Activated T-helper 1 cell treated with Interleukin-2 at 50 U/mL for 16 hours (primary cell): ENCODE measurements at places on chromosomes 11 and 22.
A peak's percentile ranks its signal among the peaks of the same experiment; 100 is the strongest.

DNA sequence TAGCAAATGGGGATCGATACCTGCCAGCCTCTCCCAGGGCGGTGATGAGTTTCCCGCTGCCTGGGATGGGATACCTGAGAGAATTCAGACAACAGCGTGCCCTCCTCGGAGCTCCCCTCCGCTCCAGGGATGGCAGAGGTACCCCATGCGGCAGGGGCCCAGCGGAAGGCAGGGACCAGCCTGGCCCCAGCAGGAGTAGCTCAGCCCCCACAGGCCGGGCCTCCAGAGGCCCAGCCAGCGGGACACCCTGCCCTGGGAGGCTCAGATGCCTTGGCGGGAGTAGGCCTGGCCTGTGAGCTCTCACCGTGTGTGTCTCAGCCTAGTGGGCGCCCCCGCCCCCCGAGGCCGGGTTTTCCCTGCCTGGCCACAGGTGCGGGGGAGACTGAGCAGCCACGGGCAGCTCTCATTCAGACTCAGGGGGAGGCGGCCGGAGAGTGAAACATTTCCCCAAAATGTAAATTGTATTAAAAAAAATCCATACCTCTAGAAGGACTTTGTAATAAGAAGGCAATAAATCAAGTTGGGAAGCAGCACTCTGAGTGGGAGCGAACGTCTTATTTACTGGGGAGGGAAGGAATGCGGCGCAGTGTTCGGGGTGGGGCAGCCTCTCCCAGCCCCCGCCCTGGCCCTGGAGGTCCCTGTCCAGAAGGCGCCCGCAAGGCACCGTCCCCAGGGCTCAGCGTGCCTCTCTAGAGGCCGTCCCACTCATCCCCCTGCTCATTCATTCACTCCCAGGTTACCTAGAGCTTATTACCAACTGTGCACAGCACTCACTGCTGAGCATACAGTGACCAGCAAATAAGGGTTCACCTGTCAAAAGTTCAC lies 888.0 kb downstream of the BRD1 start:
- DNase-seq: no peak

- no peak for DNase-seq
Measured at GRCh38 chr11:122097419-122098001, 18.5 kb downstream of the BLID start.

DNA sequence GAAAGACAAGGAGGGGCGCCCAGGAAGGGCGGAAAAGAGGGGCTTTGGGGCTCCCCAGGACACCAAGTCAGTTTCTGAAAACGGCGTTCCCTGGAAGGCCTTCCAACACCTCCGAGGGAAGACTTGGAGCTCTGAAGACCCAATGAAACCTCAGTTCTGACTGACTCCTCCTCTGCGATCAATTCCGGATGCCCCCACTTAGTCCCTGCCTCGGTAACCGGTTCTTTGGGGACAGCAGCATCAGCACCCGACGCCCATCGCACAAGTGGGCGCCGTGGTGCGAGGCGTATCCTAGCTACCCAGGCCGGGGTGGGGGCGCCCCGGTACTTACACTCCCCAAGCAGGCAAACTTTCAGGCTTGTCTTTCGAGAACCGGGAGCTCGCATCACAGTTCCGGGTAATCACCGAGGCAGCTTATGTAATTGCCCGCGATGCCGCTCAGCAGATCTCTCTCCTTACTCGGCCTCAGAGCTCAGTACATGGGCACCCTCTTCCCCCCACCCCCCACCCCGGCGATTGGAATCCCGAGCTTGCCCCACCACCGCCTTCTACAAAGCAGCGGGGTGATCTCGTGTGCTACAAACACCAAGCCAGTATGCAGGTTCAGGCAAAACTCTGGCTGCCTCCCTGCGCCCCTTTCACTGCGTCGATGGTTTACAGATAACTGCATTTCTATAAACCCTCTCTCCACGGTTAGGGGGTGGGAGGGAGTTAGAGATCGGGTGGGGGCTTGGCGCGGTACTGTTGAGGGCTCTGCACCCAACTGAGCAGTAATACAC lies 2.0 kb downstream of the TENM4 start:
- no peak for DNase-seq

- no peak for DNase-seq
Measured at GRCh38 chr11:65903715-65904114, 3.5 kb upstream of the FOSL1 start.

GRCh38 chr11:46570790-46571398 lies 22.9 kb downstream of the AMBRA1 start:
- no peak for DNase-seq

DNA sequence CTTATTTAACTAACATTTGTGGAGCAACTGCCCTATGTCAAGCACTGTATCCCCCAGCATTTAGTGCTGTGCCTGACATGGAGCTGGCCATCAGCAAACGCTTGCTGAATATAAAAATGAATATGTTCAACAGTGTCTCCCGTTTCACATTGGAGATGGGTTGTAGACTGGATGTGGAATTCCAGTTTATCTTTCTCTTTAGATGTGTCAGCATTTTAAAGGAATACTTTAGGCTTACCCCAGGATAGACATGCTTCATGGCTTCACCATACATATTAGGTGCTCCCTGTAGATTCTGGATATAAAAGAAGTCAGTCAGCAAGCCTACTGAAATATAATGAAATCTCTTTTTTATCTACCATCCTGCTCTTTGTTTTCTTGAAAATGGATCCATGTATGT lies 21.3 kb upstream of the TPH1 start:
- DNase-seq: no peak

GRCh38 chr22:41092023-41092817 lies at the start of gene EP300:
TSS of gene EP300 (plus strand) at chr22:41092592. CDS start at chr22:41093005, 413 bp downstream.
- DNase-seq: peak; percentile 81

GRCh38 chr22:19207884-19208283 lies 29.3 kb upstream of the SLC25A1 start:
- DNase-seq: no peak

- no peak for DNase-seq
Measured at GRCh38 chr11:117565709-117566108, 231.3 kb downstream of the DSCAML1 start.

DNA sequence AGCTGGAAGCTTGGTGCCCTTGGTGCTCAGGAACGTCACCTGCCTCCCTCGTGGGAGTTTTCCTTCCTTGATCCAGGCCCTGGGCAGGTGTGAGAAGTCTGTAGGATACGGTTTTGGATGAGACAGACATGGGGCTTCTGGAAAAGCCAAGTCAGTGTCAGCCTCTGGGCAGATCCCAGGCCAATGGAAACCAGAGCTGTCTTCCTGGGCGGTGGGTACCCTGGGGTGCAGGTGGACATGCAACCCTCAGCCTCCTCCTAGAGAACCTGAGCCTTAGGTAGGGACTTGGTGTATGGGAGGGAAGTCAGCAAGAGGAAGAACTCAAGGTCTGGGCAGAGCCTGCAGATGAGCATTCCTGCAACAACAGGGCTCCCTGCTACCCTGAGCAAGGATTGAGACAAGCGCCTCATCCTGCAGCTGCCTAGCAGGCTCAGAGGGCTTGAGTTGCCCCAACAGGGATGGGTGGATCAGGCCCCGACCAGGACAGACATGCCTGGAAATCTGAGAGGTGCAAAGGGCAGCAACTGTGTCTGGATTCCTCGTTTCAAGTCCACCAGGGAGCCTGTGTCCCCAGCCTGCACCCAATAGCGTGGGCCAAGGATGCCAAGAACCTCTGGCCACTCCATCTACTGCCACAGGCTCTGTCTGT lies 37.6 kb upstream of the SYT13 start:
- no peak for DNase-seq

GRCh38 chr22:48100685-48101417 lies 1338.4 kb downstream of the TBC1D22A start:
- no peak for DNase-seq

DNA sequence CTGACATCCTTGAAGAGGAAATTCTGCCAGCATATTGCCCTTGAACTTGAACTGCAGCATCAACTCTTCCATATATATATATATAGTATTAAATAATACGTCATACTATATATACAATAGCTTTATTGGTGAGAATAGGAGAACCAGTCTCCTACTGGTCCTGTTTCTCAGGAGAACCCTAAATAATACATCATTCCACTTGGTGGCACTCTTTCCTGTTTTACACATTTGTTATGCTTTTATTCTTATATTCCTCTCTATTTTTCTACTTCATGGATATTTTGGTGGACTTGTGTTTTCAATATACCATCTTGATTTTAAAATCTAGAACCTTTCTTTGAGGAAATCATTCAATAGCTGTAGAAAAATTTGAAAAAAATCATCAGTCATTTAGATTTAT lies 193.3 kb downstream of the TRPC6 start:
- DNase-seq: no peak

DNA sequence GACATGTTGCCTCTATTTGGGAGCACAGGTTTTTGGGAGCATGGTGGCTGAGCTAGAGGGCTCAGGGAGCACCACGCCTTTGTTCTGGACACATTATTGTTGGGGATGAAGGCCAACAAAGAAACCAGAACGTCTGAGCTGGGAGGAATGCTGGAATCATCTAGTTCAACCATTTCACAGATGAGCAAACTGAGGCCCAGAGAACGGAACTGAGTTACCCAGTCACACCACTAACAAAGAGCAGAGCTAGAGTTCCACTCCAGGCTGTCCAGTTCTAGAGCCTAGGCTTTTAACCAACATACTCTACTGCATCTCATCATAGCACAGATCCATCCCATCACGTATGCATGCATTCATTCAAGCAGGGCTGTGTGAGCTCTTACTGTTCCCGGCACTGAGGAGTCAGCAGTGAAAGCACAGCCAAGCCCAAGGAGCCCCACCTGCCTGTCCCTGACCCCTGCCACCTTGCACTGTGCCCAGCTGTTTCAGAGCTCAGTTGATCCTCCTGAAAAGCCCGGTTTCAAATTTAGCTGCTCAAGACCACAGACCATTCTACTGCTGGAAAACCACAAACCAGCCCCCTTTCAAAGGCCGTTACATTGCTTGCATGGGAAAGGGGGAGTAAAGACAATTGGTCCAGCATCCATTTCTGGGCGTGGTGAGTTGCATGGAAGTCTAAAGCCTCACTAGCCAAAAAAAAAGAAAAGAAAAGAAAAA lies 16.9 kb upstream of the TCF20 start:
- no peak for DNase-seq

GRCh38 chr11:65953471-65953870 lies 8.1 kb upstream of the SART1 start:
- DNase-seq: no peak

DNA sequence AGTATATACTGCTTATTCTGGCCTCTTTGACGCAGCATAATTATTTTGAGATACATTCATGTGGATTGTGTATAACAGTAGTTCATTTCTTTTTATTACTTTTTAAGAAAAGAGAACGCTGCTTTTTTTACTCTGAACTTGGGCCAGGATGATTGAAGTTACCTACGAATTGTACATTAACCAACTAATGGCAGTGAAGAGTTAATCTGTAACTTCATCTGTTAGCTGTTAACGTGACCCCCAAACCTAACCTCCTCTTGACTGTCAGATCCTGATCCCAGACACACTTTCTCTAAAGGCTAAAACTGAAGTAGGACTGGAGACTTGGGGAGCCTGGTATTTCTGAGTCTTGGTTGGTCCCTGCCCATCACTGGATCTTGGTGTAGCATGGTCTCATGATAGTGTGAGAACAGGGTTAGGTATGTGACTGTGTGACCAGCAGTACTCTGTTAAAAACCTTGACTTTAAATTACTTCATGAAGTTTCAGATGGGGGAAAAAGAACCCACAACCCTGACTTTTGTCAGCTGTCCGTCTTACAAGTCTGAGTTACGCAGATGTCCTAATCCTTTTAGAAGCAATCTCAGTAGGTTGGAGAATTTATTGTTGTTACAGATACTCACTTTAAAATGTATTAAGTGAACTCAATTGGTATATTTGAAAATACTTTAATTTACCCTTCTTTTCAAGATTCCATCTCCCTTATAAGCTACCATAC lies 39.4 kb downstream of the C22orf31 start:
- no peak for DNase-seq

DNA sequence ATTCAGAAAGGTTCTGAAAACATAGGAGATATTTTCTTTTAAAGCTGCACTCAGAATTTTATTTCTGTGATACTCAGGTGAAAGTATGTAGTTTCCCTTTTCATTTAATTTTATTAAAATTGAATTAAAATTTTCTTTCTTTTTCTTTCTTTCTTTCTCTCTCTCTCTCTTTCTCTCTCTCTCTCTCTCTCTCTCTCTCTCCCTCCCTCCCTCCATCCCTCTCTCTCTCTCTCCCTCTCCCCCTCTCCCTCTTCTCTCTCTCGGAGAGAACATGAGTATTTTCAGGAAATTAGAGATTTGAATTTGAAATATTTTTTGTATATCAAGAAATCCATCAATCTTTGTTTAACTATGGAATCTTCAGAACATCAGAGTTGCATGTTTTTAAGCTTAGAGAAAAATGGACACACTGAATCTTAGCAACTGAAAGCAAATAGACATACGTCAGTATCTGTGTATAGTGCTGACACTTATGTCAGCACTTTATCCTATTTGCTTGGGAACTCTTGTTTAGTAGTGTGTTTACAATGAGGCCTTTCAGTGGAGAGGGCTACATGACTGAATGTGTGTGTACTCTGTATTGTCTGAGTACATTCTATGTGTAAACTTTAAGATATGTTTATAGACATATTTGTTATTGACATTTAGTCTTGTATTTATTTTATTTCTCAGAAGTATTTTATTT lies 44.5 kb downstream of the PDE3B start:
- no peak for DNase-seq

DNA sequence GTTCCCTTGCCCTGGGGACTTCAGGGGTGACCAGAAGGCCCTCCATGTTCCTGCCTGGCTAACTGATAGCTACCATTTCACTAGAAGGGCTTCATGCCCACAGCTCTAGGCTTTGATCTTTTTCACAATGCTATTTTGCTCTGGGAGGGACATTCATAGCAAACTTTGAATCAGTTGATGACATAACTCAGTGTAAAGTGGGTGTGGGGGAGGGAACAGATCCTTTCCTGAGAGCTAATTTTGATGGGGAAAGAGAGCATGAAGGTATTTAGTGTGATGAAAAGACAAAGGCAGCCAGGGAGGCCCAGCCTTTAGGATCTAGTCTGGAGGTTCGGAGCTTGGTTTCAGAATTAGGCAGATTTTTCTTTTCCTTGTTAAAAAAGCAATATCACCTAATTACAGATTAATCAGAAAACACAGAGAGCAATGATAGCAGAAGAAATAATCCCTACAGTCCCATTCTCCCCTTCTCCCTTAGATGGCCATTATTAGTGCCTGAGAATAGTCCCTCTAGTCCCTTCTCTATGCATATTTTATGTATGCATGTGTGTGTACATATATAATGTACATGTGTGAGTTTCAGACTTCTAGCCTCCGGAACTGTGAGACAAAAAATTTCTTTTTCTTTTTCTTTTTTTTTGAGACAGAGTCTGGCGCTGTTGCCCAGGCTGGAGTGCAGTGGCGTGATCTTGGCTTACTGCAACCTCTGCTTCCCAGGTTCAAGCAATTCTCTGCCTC lies 46.9 kb downstream of the YWHAH start:
- no peak for DNase-seq

GRCh38 chr11:123451183-123451781 lies 21.2 kb downstream of the GRAMD1B start:
- no peak for DNase-seq
